ENCODE measurements at places on chromosomes 6 and 20.

DNA sequence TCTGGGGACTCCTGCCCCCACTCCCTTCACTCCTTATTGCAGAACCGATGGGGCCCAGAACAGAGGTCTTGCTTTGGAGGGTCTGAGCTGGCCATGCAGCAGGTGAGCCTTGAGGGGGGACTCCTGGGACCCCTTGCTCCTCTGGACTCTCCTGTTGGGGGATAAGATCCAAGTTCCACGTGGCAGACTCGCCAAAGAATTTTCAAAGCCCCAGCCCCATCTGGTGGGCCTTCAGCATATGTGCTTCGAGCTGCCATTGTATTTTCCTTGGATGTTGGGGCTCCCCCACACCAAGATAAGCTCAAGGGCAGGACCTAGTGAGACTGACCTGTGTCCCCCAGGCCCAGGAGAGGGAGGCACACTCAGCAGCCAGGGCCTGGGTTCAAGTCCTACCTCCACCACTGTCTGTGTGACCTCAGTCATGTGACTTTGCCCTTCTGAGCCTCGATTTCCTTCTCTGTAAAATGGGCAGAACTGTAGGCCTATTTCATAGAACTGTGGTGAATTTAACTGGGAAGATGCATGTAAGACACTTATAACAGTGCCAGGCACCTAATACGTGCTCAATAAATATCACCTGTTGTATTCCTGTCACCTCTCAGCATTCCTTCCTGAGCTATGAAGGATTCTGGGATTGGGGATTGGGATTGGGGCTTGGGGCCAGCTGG is 115.5 kb downstream of the VEGFA start:
- DNase-seq, result no peak

DNA sequence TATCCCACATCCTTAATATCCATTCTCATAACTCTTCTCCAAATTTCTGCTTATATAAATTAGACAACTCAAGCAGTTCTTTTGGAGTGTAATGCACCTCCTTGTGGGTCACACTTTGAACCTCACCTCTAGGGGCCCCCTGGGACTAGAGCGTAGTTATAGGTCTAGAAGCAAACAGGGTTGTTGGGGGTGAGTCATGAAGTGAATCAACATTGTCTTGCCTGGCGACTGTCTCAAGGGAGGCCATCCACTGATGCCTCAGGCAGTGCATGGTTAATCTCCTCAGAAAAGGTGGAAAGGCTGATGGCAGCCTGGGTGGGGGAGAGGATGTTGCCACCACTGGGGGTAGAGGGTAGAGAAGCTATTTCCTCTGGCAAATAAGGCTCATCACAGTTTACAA is 129.1 kb downstream of the TNFRSF21 start:
- DNase-seq, result no peak

- no peak for DNase-seq
These were observed 114.3 kb downstream of the COL19A1 start for GRCh38 chr6:69980624-69981023.

- no peak for DNase-seq
These were observed 69.7 kb downstream of the DTD1 start for GRCh38 chr20:18657575-18657974.

- no peak for DNase-seq
These were observed 24.4 kb downstream of the SLC12A5 start for GRCh38 chr20:46053416-46053815.

Measured in HTR-8/SVneo (cell line).